ENCODE measurements at places on chromosomes 11 and 22.
A peak's percentile ranks its signal among the peaks of the same experiment; 100 is the strongest.

- DNase-seq = no peak
Observed at GRCh38 chr11:68808787-68809186, 32.9 kb downstream of the CPT1A start.

DNA sequence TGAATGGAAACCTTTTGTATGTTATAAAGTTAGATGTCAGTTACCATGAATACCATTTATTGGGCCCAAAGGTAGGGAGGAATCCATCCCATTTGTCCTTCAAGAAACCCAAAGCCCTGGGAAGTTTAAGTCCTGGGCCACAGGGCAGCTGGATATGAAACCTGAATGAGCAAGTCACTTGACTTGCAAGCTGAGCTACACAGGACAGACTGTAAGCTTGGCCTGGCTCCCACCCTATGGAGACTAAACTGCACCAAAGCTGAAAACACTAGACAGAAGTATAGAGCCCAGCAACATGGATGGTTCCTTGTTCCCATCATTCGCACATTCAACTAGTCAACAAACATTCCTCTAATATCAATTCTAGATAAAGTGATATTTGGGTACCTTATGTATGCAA lies 71.3 kb downstream of the KCNC1 start:
- DNase-seq = no peak

DNA sequence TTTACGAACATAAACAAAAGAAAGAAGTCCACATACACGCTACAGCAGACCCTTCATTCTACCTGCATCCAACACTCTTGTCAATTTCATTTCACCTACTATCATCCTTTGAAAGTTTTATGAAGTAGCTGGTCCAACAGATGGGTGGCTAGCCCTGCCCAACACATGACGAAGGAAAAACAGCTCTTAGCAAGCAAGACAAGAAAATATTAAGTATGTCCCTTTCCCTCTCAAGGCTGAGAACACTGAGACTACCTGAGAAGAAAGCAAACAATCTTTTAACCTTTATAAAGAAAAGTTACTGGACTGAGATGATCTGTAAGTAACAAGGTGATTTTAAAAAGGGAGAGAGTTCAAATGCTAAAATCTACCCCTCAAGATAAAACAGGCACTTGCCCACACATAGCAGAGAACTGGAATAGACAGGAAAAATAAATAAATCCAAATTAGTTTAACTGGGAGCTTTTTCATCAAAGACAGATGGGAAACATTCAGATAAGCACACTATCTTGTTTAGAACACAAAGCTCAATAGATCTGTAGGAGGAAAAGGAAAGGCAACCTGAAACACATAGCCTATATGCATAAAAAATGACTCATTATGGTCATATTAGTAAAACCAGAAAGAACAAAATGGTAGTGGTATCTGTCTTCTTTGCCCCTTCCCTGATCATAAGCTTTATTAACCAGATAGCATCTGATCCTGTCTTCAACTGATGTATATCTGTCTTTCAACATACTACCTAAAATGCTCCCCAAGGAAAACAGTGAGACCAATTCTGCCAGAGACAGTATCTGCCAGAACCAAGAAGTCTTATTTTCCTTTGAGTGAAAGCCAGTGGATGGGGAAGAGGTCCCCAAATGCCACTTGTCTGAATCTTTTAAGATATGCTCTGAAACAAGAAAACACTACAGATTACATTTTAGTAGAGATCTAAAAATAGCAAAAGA lies 104.3 kb downstream of the MRTFA start:
- DNase-seq = no peak

- no peak for DNase-seq
Observed at GRCh38 chr11:20035701-20036601, 124.3 kb downstream of the DBX1 start.

DNA sequence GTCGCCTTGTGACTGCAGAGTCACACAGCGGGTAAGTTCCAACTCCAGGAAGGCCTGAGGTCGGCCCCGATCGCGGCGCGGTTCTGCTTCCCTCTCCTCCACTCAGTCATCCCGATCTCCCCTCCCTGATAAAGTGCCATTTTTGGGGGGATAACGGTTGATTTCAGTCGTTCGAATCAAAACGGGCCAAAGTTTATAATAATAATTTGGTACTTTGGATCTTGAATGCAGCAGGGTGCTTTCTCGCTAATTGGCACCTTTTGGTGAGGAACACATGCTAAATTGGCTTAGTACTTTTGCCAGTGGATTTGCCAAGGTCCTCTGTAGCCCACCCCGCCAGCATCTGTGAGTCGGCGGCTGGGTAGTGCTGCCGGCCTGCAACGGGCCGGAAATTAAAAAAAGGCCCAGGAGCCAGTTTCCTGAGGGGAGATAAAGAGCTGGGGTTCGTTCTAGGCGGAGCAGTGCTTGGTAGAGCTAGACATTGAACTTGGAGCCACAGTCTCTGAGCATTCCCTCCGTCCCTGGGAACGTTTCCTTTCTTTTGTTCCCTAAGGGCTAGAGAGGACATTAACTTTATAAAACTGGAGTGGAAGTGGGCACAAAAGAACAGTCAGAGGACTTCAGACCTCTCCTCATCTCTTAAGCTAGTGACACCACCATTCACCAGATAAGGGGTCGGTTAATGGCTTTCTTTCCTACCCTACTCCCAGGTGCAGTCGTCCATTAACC lies 997 bp downstream of the UBE2L3 start:
- DNase-seq = peak; percentile 20
